Aorta (tissue), 5 donors: ENCODE measurements at places on chromosomes 2 and 18. TPM values are rescaled to one million over a fixed set of nuclear protein-coding genes. Genes with fewer than 3 reads are reported as not detected.

DNA sequence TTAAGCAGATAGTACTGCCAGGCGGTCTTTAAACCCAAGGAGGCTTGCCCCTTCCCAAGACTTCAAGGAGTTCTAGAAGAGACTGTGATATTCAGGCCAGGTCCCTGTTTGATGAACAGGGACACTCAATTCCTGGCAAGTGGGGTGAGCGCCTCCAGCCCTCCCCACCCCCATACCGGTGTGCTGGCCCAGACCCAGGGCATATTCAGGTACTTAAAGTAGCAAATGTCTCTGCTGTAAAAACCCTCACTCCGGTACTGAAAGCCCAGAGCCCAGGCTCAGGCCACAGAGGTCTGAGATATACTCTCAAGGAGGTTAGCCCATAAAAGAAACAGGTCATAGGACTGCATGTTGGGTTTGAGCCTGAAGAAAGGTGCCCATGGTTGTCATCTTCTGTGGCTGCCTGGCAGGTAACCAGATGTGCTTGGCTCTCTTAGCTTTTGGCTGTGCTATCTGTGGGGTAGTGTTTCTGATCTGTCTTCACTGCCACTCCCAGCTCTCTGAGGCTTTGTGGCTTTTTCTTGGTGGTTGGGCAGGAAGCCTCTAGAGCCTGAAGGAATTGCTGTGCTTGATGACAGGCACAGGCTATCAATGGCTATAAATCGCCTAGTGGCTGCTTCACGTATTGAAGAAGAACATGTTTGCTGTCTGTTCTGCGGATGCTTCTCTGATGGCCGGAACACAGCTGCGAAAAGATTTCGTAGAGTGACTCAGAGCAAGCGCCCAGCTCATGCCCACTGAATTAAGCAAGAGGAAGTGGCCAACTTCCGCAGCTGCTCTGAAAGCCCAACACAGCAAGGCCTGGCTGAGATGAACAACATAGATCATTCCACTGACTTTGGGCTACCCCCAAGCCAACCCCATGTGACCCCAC, 63.3 kb upstream of the ALPP start:
- H3K36me3 ChIP-seq = no peaks in the 10 kb centered on the region
- H3K27me3 ChIP-seq = no peaks in the 10 kb centered on the region
- DNase-seq = peak; percentile 86
- no peak overlapping the region for H3K27ac ChIP-seq
- peaks cover 4% of the 10 kb centered on the region for H3K4me1 ChIP-seq
- no peak overlapping the region for H3K4me3 ChIP-seq

ALK gene
- total RNA-seq = 0.13 TPM

GLI2 gene
- total RNA-seq = 9.0 TPM

DNA sequence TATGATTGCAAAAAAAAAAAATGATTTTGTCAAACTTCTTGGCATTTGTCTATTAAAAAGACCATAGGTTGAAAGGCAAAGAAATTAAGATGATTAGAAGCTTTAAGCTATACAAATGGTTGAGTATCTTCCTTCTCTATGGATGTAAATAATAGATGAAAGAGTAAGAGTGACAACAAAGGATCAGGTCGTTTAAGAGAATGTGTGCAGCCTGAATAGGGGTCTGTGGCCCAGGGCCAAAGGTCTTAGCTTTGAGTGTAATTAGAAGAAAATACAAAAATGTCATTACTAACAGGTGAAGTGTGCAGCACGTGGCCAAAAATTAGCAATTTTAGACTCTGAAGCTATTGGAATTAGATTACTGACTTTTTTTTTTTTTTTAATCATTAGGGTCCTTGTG, 122.4 kb downstream of the GREB1L start:
- H3K27ac ChIP-seq = no peak overlapping the region
- no peaks in the 10 kb centered on the region for H3K27me3 ChIP-seq
- H3K36me3 ChIP-seq = no peaks in the 10 kb centered on the region
- peaks cover 3% of the 10 kb centered on the region for H3K4me1 ChIP-seq

GRCh38 chr18:52313213-52313612, 26.8 kb upstream of the DCC start:
- H3K27me3 ChIP-seq = no peaks in the 10 kb centered on the region
- H3K36me3 ChIP-seq = no peaks in the 10 kb centered on the region
- no peak overlapping the region for H3K4me3 ChIP-seq
- DNase-seq = no peak
- H3K27ac ChIP-seq = no peak overlapping the region
- H3K4me1 ChIP-seq = no peaks in the 10 kb centered on the region

DNA sequence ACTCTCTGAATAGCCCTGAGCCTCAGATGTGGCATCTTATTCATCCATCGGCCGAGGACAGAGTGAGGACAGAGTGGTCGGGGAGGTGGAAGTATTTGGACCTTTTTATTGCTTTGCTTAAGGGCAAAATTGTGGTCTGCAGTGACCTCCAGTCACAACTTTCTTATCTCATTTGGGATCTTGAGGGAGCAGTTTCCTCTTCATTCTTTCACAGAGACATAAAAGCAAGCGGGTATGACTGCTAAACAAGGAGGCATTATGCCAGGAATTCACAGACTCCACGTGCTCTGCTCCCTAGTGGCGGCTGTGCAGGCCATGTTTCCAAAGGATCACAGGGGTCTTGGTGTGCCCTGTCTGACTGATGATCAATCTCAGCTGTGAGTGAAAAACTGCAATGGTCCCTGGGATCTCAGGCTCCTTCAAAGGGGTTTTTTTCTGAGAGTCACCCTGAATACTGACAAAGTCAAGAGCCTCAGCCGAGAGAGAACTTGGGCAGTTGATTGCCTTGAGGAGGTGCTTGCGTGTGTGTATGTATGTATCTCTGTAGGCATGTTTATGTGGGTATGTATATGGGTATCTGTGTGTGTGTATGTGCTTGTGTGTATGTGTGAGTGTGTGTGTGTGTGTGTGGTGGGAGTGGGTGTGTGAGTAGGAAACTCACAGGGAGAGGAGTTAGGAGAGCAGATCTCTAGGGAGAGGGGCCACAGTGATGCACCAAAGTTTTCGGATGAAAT, 47.7 kb downstream of the RAPGEF4 start:
- no peak overlapping the region for H3K27ac ChIP-seq
- no peaks in the 10 kb centered on the region for H3K27me3 ChIP-seq
- DNase-seq = no peak
- no peak overlapping the region for H3K4me3 ChIP-seq

DHX57 gene
- total RNA-seq = 19.6 TPM

- no peak overlapping the region for H3K4me3 ChIP-seq
- no peak overlapping the region for H3K27ac ChIP-seq
- no peaks in the 10 kb centered on the region for H3K27me3 ChIP-seq
- no peaks in the 10 kb centered on the region for H3K4me1 ChIP-seq
- no peak for DNase-seq
- H3K36me3 ChIP-seq = no peaks in the 10 kb centered on the region
These were observed 73.7 kb upstream of the ETAA1 start for GRCh38 chr2:67323209-67323991.

DNA sequence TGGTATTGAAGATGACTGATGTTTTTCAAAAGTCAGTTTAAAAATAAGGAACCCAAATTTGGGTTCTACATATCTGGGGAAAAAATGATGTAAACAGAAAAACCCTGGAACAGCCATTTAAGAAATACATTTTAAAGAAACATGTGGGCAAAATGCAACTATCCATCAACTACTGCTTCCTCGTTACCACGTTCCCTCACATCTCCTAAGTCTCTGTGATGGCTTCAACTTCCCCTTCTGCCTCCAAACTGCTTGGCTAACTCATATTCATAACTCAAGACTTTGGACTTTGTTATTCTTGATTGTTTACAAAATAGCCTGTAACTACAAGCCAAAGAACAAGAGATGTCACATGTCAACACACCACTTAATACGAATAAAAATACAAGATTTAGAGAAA, 116.3 kb downstream of the DYM start:
- H3K27ac ChIP-seq = no peak overlapping the region
- no peak for DNase-seq
- no peak overlapping the region for H3K4me3 ChIP-seq
- H3K4me1 ChIP-seq = peaks cover 3% of the 10 kb centered on the region
- H3K27me3 ChIP-seq = no peaks in the 10 kb centered on the region

ANKAR gene
- 27.2 TPM for total RNA-seq

- no peak overlapping the region for H3K27ac ChIP-seq
- no peaks in the 10 kb centered on the region for H3K4me1 ChIP-seq
- no peaks in the 10 kb centered on the region for H3K36me3 ChIP-seq
- no peaks in the 10 kb centered on the region for H3K27me3 ChIP-seq
- H3K4me3 ChIP-seq = no peak overlapping the region
- DNase-seq = no peak
These were observed 87.0 kb upstream of the ITGA6 start for GRCh38 chr2:172340394-172340793.

MYL1 gene
- total RNA-seq = not detected

CYP27C1 gene
- total RNA-seq = 0.42 TPM

- H3K27me3 ChIP-seq = no peaks in the 10 kb centered on the region
- H3K36me3 ChIP-seq = no peaks in the 10 kb centered on the region
- no peaks in the 10 kb centered on the region for H3K4me1 ChIP-seq
- no peak within 1 kb of the TSS for H3K27ac ChIP-seq
- DNase-seq = no peak
These were observed at the start of gene ATP6V1C2 for GRCh38 chr2:10721396-10722251. Gene ATP6V1C2 (plus strand): TSS chr2:10721630. CDS start chr2:10722850, 1,220 bp downstream.

DNA sequence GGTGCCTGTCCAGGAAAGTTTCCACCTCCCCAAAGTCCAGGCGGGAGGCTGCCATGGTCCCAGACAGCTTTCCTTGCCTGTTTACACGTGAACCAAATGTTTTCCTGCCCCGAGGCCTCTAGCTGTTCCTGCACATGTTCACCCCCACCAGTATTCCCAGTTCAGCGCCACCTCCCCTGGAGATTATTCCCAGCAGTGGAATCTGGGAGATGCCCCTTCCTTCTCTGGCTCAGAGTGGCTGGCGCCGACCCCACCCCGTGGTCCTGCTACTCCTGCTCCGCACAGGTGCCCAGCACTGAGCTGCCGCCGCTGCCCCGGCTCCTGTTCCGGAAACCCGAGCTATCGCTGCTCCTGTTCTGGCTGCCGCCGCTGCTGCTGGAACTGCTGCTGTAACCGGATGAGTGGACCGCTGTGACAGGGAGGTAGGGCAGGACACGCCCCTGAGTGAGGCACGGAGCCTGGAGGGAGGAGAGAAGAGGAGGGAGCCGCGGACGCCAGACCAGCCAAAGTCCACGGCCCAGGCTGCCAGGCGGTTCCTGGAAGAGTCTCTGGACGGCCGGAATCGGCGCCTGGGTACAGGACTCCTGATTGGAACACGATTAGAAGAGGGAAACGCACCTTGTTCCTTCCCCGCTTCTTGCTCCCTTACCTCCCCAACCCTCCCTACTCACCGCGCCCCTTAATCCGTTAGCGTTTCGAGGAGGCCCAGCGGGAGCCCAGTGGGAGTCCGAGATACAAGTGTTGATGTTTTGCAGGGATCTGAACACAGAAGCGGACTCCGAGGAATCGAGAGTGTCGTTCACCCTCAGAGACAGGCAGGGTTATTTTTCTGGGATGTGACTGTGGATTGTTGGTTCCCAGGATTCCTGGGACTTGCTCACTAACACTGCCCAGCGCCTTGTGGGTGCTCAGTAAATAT, at the start of gene PDE11A:
Gene PDE11A, minus strand, starts transcription at position 395 of the 919 bp plus-strand sequence. Its CDS starts 340 bp downstream, at position 55.
- no peaks in the 10 kb centered on the region for H3K4me1 ChIP-seq
- peak within 1 kb of the TSS; percentile 9 for H3K4me3 ChIP-seq
- DNase-seq = peak; percentile 94
- no peaks in the 10 kb centered on the region for H3K27me3 ChIP-seq
- H3K27ac ChIP-seq = no peak within 1 kb of the TSS
- H3K36me3 ChIP-seq = no peaks in the 10 kb centered on the region

GRCh38 chr2:159144776-159145614, 141.5 kb downstream of the WDSUB1 start:
- no peak overlapping the region for H3K27ac ChIP-seq
- no peaks in the 10 kb centered on the region for H3K36me3 ChIP-seq
- no peak for DNase-seq
- H3K4me1 ChIP-seq = peaks cover 5% of the 10 kb centered on the region

- no peak overlapping the region for H3K27ac ChIP-seq
- no peaks in the 10 kb centered on the region for H3K36me3 ChIP-seq
- no peak overlapping the region for H3K4me3 ChIP-seq
- DNase-seq = no peak
These were observed 81.1 kb upstream of the CD302 start for GRCh38 chr2:159879051-159879604.

DSG4 gene
- total RNA-seq = not detected

DNA sequence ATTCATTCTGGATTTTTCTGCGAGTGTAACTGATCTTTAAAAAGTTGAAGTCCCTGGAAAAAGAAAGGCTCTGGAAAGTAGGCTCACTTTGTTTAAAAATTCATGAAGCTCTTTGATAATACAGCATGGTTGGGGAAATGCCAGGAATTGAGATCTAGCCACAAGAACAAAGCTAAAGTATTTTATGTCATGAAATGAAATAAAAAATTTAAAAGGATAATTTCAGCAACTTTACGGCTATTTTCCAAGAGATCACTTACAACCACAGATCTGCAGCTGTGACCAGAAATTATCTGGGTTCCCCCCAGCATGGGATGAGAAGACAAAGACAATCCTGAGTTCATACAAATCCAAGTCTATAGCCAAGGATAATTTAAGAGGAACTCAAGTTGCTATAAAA, 25.3 kb upstream of the RFX8 start:
- no peaks in the 10 kb centered on the region for H3K27me3 ChIP-seq
- no peaks in the 10 kb centered on the region for H3K4me1 ChIP-seq
- no peak overlapping the region for H3K4me3 ChIP-seq
- H3K36me3 ChIP-seq = no peaks in the 10 kb centered on the region

DNA sequence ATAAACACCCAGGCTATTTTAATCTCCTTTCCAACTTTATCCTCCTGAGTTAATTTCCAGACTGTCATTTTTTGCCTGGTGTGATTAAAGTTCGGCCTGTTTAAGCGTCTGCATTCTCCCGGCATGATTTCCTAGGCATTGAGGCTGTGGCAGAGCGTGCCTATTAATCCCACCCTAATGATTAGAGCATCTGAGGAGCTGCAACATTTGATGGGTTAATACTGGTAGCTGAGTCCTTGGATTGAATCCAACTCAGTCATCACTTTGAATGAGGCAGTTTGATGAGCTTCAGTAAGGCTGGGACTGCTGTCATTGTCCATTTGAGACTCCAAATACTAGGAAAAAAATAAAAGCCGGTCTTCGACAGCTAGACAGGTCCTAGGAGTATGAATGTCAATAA, 882.5 kb downstream of the SLC4A3 start:
- H3K36me3 ChIP-seq = no peaks in the 10 kb centered on the region
- no peak for DNase-seq
- no peak overlapping the region for H3K27ac ChIP-seq
- H3K4me3 ChIP-seq = no peak overlapping the region
- H3K4me1 ChIP-seq = no peaks in the 10 kb centered on the region

- no peaks in the 10 kb centered on the region for H3K36me3 ChIP-seq
- no peaks in the 10 kb centered on the region for H3K4me1 ChIP-seq
- no peaks in the 10 kb centered on the region for H3K27me3 ChIP-seq
- no peak overlapping the region for H3K27ac ChIP-seq
- no peak overlapping the region for H3K4me3 ChIP-seq
These were observed 21.2 kb upstream of the IL1A start for GRCh38 chr2:112805542-112805941.
